ENCODE measurements at places on chromosomes 12 and 14. TPM values are rescaled to one million over a fixed set of nuclear protein-coding genes. Genes with fewer than 3 reads are reported as not detected.

GRCh38 chr12:116609319-116610114, 50.3 kb downstream of the MAP1LC3B2 start:
- DNase-seq: peak; percentile 40

- no peak for DNase-seq
Observed at GRCh38 chr12:54773593-54773992, 80.7 kb upstream of the MUCL1 start.

DNA sequence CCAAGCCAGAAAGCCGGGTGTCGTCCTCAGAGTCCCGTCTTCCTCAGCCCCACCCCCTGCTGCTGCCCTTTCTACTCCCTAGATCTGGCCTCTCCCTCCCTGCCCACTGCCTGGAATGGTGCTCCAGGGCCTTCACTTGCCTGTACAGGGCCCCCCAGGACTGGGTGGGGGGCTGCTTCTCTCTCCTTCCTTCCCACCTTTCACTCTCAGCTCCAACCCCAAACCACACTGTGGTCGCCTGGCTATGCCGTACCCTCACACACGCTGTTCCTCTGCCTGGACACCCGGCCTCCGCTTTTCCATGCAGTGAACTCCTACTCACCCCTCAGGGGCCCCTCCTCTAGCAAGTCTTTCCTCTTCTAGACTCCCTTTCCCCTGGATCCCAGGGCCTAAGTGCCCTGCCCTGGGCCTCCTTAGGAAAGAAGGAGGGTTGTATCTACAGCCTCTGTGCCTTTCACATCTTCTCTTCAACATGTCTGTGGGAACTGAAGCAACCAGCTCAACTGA, 25.5 kb upstream of the DIO3 start:
- no peak for DNase-seq

DNA sequence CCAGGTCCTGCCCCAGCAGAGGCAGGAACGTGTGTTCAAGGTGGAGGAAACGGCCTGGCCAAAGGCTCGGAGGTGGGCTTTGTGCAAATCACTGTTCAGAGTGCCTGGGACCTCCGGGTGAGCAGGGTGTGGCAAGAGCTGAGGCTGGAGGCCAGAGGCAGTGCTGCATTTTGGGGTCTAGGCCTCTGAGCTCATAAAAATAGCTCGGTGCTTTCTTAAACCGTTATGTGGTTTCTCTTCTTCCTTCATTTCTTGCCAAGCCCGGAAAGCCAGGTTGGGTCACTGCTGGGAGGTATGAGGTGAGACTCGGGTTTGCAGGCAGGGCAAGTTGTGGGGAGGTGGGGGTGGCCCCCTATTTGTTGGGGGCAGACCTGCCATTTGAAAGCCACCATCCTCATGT, 178.8 kb upstream of the MYL2 start:
- DNase-seq: no peak

GRCh38 chr12:115404761-115405470, 720.9 kb upstream of the TBX3 start:
- DNase-seq: peak; percentile 97

DNA sequence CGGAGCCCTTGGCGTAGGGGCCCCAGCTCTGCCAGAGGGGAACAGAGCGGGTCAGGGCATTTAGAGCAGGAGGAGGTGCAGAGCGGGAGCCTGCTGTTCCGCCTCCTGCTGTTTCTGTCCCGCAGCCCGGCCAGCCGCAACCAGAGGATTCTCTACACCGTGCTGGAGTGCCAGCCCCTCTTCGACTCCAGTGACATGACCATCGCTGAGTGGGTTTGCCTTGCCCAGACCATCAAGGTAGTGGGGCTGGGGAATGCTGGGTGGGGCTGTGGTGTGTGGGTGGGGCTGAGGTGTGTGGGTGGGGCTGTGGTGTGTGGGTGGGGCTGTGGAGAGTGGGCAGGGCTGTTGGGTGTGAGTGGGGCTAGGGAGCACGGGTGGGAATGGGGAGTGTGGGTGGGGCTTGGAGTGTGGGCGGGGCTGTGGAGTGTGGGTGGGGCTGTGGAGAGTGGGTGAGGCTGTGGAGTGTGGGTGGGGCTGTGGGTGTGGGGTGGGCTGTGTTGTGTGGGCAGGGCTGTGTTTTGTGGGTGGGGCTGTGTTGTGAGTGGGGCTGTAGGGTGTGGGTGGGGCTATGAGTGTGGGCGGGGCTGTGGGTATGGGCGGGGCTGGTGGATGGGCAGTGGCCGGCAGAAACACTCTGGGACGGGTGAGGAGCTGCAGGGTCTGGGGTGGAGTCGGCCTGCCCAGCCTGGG, 8.0 kb downstream of the ASPG start:
- DNase-seq: no peak

GRCh38 chr12:74337951-74338350, 199.7 kb upstream of the ATXN7L3B start:
- peak; percentile 54 for DNase-seq

- peak; percentile 80 for DNase-seq
Observed at GRCh38 chr12:57389033-57389432, 41.8 kb downstream of the R3HDM2 start.

DNA sequence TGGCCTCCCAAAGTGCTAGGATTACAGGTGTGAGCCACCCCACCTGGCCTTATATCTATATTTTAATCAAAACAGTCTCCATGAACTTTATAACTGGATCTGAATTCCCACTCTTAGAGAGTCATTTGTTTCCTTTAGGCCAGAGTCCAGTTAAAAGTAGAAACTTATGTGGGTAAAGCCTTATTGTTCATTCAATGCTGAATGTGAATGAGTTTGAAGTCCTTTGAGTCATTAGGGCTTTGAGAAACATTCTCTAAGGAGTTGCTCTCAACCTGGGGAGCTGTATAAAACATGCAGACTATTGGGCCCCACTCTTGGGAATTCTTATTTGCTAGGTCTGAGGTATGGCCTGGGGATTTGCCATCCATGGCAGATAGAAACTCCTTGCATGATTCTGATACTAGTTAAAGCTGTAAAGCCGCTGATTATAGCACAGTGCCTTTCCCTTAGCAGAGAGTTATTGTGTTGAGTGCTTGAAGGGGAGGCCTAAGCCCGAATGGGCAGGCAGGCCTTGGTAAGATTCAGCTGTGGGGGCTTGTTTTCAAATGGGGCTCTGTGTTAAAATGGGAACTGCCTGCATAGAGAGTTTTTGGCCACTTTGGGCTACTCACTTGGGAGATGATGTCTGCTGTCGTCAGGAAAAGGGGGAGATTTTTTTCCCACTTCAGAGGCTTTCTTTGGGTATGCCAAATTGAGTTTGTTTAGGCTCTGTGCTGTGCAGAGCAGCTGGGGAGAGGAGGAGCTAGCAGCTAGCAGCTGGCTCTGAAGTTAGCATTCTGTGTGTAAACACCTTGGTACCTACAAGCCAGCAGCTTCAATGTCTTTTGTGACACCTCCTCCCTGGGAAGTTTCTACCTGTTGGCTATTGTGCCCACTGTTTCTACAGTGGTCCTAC, 117.5 kb downstream of the DACT1 start:
- DNase-seq: peak; percentile 31

- no peak for DNase-seq
Observed at GRCh38 chr12:46453428-46453827, 80.9 kb upstream of the SLC38A2 start.

- no peak for DNase-seq
Observed at GRCh38 chr12:83904175-83904574, 1008.4 kb downstream of the SLC6A15 start.

DNA sequence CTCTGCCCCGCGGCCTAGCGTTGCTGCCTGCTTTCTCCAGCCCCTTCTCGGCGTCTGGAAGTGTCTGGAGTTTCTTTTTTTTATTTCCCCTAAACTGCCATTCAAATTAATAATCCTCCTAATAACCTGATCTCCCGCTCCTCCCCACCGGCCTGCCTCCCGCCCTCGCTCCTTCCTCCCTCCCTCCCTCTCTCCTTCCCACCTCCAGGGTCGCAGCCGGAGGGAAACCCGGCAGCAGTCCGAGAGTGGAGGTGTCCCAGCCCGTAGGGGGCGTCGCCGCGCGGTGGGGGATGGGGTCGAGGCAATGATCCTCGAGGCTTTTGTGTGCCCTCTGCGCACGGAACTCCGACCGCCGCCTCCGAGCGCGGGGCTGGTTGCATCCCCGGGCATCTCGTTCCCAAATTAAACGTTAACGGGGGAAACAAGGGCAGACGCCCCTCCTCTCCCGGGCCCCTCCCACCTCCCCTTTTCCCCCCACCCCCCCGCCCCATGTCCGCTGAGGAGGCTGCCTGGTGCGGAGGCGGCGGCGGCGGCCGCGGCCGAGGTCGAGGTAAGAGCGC, 1.0 kb upstream of the SOCS2 start:
- peak; percentile 37 for DNase-seq

DNA sequence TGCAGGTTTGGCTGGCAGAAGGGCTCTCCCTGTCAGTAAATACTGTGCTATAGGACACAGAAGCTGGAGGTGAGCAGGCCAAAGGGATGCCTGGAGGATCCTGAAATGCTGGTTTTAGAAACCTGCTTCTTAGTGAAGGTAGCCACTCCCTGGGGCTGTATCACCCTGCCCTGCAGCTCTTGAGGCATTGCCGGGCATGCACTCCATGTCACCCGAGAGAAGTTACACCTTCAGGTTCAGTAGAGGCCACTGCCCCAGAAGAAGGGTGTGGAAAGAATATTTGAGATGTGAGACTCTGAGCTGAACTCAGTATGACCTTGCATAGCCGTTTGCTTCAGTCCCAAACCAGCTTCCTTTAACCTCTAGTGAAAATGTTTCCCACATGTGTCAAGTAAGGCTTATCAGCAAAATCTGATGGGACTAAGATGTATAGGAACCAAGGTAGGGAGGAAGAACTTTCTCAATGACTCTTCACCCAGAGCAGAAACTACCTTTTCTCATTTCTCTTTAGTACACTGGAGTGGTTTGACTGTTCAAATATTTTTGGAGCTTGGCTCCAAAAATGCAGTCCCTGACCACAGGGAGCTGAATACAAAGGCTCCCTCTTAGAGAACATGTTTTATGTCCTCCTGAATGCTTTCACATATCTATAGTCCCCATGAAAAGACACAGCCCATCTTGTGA, 164.5 kb upstream of the DYRK2 start:
- no peak for DNase-seq

GRCh38 chr14:41146391-41146790, 460.3 kb upstream of the LRFN5 start:
- DNase-seq: no peak

GRCh38 chr12:72267974-72268373, 4.2 kb upstream of the TRHDE start:
- DNase-seq: no peak

DNA sequence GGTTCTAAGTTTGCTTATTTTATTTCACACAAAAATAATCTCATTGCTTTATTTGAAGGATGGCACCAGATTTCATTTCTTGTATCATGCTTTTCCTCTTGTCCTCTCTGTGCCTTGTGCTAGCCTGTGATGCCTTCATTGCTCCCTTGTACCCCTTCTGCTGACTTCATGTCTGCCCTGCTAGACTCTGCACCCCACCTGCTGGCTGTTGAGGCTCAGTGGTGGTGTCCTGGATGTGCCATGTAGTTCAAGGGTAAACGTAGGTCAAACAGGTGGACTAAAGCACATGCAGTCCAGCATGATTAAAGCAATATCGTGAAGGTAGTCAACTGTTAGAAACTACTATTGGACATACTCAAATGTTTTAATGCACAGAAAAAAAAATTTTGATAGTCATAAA, 21.6 kb downstream of the MRPS35 start:
- DNase-seq: no peak

- no peak for DNase-seq
Observed at GRCh38 chr14:99872786-99873440, 79.7 kb downstream of the EML1 start.

DNA sequence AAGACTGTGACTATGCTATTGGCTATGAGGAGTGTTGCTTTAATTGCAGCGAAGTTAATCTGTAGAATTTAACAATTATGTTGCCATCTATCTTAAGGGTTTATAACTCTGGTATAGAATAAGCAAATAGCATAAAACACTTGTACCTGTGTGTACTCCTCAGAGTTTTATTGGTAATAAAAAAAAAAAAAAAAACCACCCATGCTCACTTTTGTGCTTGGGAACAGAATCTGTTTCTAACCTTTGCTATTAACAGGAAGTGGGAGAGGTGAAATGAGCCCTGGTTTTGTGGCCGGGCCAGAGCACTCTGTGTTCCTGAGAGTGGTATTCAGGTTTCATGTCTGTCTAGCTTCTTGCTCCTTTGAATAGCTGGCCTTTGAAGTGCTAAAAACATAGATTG, 53.1 kb downstream of the PDE3A start:
- no peak for DNase-seq

GRCh38 chr12:110001596-110001995, 2.4 kb downstream of the ANKRD13A start:
- peak; percentile 69 for DNase-seq

DNA sequence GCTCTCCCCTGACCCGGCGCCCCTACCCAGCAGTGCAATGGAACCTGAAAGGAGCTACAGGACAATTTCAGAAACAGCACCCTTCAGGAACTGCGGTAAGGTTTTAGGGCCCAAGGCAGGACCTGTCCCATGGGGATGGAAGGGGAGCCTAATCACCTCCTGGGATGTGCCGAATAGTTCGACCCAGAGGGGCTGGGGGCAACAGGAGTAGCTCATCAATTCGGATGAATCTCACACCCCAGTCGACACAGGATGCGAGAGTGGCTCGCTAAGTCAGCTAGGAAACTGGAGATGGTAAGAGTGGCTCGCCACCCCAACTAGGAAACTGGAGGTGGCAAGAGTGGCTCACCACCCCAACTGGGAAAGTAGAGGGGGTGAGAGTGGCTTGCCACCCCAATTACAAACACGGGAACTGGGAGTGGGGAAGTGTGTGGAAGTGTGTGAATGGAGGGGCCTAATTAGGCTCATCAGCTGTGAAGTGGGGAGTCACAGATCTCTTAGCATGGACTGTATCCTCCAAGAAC, 57.1 kb downstream of the DHRS2 start:
- DNase-seq: no peak

GRCh38 chr12:125151284-125151683, 86.0 kb downstream of the AACS start:
- no peak for DNase-seq

DNA sequence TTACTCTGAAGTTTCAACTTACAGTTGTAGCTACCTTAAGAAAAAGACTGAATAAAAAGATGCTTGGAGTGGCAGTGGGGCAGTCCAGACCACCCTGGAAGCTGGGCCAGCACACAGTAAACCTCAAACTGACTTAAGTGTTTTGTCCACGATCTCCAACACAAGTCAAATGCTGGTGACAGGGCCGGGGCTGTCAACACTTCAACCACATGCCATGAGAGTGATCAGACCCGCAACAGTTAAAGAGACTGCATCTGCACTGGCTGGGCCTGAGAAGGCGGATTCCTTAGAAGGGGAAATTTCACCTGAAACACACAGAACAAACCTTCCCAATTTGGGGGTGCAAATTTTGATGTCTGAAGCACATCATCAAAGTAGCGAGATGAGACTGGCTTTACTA, 223.5 kb upstream of the CAND1 start:
- no peak for DNase-seq

FGD6 gene
- total RNA-seq: 12.5 TPM

LRFN5 gene
- total RNA-seq: 12.1 TPM

ANO6 gene
- 81.2 TPM for total RNA-seq

TAS2R13 gene
- 7.4 TPM for total RNA-seq

PLEKHH1 gene
- total RNA-seq: 0.45 TPM

ARHGAP9 gene
- total RNA-seq: 0.18 TPM

SERPINA9 gene
- total RNA-seq: not detected

FOXG1 gene
- not detected for total RNA-seq

BDKRB2 gene
- 7.4 TPM for total RNA-seq

FAIM2 gene
- 13.8 TPM for total RNA-seq

AMDHD1 gene
- total RNA-seq: 0.63 TPM

DDIT3 gene
- total RNA-seq: 60.3 TPM

IFNG-AS1 gene
- 0.09 TPM for total RNA-seq

TAS2R19 gene
- 6.3 TPM for total RNA-seq

GALNT9 gene
- 0.49 TPM for total RNA-seq

Data from fibroblast of the aortic adventitia (primary cell).